ENCODE measurements at places on chromosomes 7 and 10.

- no peak for DNase-seq
Measured at GRCh38 chr7:26331113-26331512, 39.5 kb downstream of the SNX10 start.

DNA sequence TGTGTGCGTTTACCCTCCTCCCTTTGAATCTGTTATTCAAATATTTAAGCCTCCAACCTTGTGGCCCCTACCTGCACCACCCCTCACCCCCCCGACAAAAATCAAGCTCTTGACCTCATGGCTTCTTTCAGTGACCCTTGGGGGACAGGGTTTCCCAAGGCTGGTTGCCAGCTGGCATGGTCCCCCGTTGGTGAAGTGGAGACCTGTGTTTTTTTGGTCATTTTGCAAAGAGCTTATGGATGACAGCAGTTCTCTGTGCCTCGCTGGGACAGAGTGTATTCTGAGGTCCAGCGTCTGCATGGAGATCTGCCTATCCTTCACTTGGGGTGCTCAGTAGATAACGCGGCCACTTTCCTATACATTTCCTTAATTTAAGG lies 111.0 kb downstream of the TCF7L2 start:
- no peak for DNase-seq

- no peak for DNase-seq
Measured at GRCh38 chr7:156829669-156830336, 63.2 kb downstream of the LMBR1 start.

GRCh38 chr7:133491846-133492652 lies 239.2 kb downstream of the EXOC4 start:
- DNase-seq, result peak; percentile 10

DNA sequence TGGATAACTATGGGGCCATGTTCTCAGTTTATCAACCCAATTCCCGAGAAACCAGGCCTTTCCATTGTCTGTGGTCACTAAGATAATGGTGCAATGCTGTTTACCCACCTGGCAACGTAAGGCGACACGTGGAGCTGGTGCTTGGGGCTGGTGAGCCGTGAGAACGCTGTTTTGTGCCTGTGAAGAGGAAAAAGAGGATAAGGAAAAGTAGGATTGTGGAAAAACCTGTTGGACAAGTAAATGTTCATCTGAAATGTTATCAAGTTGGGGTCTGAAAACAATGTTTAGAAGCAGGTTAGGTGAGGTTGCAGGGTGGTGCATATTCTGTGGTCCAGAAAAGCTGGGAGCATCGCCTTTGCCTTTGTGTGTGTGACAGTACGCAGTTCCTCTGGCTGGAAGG lies 88.5 kb downstream of the PPP1R17 start:
- DNase-seq, result no peak

DNA sequence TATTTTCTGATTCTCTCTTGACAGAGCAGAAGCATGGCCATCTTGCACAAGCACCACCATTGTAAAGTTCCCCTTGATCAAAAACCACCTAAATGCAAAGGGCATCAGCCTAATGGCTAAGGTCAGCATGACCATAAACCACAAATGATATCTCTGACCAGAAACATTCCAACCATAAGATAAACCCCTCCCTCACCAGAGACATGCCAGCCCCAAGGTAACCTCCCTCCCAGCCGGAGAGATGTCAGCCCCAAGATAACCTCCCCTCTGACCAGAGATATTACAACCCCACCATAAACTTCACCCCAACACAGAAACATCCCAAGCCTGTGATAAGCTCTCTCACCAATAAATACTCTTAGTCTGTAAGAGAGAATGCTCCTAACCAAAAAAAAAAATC lies 72.1 kb upstream of the CDK1 start:
- DNase-seq, result no peak

GRCh38 chr7:103593691-103594090 lies 147.7 kb upstream of the SLC26A5 start:
- DNase-seq, result no peak

DNA sequence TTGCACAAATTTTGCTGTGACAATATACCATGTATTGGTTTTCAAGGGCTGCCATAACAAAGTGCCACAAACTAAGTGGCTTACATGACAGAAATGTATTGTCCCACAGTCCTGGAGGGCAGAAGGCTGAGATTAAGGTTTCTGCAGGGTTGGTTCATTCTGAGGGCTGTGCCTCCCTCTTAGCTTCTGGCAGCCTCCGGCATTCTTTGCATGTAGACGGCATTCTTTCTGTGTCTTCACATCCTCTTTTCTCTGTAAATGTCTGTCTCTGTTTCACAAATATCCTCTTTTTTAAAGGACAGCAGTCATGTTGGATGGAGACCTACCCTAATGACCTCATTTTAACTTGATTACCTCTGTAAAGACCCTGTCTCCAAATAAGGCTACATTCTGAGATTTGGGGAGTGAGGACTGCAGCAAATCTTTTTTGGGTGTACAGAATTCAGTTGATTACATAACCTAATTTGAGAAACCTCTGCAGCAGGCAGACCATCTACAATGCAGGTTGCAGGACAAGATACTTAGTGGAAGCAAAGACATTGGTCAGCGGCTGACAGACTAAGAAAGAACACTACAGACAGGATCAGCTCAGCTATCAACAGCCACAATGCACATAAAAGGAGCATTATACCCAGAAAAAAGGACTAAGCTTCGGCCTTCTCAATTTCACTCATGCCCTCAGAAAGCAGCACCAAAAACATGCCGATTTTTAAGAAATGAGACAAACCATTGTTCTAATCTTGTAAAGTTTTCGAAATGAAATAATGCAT lies 84.6 kb upstream of the FAM3C start:
- DNase-seq, result no peak

- no peak for DNase-seq
Measured at GRCh38 chr7:41107330-41107937, 595.5 kb downstream of the INHBA start.

DNA sequence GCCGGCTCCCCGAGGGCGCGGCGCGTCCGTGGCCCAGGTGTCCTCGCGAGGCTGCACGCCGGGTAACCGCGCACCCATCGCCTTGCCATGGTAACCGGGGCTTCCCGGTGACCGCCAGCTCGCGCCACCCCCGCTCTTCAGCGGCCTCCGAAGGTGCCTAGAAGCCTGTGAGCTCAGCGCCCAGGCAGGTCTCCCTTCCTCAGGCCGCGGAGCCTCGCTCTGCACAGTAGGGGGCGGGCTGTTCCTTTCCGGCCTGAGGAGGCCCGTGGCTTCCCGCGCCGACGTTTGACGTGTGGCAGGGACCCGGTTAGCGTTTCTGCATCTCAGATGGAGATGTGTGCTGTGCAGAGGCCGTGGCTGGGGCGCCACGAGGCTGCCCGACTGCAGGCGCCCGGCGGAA lies 117.1 kb downstream of the DYNC2I1 start:
- peak; percentile 22 for DNase-seq

DNA sequence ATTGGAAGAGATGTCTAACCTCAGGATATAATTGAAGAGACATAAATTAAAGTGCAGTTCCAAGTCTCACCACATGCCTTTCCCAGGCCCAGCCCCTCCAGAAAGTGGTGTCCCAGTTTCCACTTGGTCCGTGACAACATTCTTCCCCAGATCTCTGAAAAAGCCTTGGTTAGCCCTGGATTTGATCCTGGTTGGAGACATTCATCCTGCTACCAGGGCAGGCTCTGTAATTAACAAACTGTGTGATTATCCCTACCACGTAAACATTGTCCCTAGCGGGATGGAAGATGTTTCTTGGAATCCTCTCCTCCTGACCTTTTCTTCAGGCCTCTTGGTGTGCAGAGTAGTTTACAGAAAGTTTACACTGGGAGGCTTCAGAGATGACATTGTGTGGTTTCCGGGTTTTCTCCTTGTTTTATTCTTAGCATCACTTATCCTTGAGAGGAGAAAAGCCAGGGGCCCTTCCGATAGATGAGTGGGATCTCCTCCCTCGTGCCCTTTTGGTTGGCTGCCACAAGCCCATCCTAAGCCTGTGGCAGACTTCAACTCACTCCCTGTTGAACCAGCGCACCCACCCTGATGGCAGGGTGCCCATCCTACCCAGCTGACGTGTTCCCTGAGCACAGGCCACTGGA lies 83.8 kb downstream of the COL13A1 start:
- peak; percentile 12 for DNase-seq

- DNase-seq, result peak; percentile 64
Measured at GRCh38 chr7:143415742-143416397, 7.2 kb upstream of the EPHA1 start.

- DNase-seq, result no peak
Measured at GRCh38 chr7:27312820-27313219, 70.2 kb downstream of the EVX1 start.

- no peak for DNase-seq
Measured at GRCh38 chr7:34751725-34752643, 94.0 kb downstream of the NPSR1 start.

- no peak for DNase-seq
Measured at GRCh38 chr7:573269-573932, 53.8 kb upstream of the PDGFA start.

DNA sequence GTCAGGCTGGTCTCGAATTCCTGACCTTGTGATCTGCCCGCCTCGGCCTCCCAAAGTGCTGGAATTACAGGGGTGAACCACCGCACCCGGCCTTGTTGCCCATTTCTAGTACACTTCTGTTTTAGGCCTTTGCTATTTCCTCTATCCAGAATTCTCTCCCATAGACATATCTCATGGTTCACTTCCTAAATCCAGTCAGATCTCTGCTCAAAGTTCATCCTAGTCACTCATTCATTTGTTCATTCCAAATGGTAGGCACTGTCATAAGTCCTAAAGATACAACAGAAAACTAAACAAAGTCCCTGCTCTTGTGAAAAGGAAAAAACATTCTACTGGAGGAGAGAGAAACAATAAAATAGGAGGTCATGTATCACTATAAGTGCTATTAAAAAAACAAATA lies 2.4 kb upstream of the MOSPD3 start:
- no peak for DNase-seq

- DNase-seq, result peak; percentile 98
Measured at GRCh38 chr10:110336111-110336721, 31.5 kb upstream of the SMNDC1 start.

DNA sequence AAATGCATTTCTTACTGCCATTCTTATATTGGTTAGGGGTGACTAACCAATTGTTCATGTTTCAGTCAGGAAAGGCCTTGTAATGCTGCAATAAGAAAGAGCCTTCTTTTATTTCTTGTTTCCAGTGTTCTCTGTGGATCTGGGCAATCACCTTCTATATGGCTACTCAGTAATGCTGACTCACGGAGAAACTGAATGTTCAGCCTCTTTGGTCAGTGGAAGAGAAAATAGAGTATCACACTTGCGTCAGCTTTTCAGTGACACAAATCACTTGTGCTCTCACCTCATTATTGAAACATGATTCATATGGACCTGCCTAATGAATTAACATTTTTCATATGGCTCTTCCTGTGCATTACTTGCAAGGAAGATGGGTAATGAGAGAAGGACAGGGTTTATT lies 243.9 kb upstream of the POT1 start:
- peak; percentile 8 for DNase-seq

GRCh38 chr7:17971411-17971810 lies 31.1 kb upstream of the SNX13 start:
- peak; percentile 55 for DNase-seq

DNA sequence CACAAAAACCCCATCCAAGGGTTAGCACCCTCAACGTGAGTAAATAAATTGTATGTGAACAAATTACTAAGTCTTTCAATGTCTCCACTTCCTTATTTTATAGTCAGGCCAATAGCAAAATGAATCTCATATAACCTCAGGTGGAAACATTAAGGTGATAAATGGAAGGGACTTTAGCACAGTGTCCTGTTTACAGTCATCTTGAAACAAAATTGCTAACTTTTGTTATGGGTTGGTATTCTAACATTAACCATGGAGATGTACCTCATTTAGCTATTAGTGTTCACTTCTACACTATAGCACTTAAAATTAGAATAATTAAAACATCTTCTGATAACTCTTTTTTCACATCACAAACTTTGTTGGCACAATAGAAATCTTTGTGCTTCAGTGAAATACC lies 255.8 kb upstream of the CNTNAP2 start:
- DNase-seq, result no peak

- peak; percentile 9 for DNase-seq
Measured at GRCh38 chr10:34547291-34547690, 267.8 kb downstream of the PARD3 start.

GRCh38 chr7:96131525-96131924 lies 190.4 kb downstream of the SLC25A13 start:
- no peak for DNase-seq

GRCh38 chr10:9451211-9451773 lies 1396.8 kb downstream of the GATA3 start:
- no peak for DNase-seq

DNA sequence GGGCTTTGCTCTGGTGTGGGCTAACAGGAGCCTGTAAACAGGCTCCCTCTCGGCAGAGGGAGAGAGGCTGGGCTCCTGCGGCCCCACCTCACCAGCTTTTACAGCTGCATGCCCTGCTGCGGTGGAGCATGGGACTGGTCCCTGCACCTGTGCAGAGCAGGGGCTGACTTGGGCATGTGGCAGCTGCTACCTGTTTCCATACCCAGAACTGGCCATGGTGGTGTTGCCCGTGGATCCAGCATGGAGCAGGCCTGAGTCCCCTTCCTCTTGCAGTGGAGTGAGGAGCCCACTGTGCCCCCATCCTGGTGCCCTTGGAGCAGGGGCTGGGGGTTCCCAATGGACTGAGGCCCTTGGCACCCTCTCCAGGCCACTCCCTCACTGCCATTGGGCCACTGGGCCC lies 91.9 kb upstream of the MGMT start:
- no peak for DNase-seq

- DNase-seq, result no peak
Measured at GRCh38 chr7:153522261-153522660, 529.9 kb upstream of the DPP6 start.

GRCh38 chr10:35041502-35041879 lies 48.6 kb downstream of the CUL2 start:
- DNase-seq, result no peak

- DNase-seq, result peak; percentile 84
Measured at GRCh38 chr7:47601119-47601880, 19.4 kb upstream of the TNS3 start.

DNA sequence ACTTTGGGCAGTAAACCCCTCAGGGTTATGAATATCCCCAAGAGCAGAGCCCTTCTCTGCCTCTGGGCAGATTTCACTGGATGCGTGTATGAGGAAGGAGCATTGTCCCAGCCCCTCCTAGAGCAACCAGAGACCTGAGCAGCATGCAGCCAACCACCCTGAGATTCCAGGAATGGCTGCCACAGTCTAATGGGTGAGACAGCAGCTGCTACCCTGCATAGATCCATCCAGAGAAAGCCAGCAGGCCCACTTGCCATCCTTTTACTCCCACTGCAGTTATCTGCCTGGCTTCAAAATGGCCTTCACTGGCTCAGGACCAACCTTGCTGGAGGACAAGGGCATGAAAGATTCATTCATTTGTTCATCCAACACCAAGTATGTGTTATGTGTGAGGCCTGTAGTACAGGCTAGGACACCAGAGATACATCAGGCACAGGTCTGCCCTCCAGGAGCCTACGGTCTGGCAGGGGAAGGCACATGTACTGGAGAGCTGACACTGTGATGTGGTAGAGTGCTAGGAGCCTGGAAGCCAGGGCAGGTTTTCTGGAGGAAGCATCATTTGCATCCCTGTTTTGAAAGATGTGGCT lies 26.2 kb upstream of the C10orf105 start:
- DNase-seq, result no peak

DNA sequence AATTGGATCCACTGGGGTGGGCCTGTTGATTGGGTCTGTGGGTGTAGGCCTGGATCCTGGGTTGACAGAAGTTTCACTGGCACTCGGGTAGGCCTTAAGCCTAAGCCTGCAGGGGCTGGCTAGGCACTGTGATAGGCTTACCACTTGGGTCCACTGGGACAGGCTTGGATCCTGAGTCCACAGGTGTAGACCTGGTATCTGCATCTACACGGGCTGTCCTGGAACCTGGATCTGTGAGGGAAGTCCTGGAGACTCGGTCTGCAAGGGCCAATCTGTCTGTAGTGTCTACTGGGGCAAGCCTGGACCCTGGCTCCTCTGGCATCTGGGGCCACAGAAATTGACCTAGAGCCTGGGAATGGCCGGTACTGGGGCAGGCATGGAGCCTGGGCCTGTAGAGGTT lies 219.0 kb upstream of the NRG3 start:
- no peak for DNase-seq

All from fibroblast of pulmonary artery (primary cell).